ENCODE measurements at places on chromosomes 7 and 10.

DNA sequence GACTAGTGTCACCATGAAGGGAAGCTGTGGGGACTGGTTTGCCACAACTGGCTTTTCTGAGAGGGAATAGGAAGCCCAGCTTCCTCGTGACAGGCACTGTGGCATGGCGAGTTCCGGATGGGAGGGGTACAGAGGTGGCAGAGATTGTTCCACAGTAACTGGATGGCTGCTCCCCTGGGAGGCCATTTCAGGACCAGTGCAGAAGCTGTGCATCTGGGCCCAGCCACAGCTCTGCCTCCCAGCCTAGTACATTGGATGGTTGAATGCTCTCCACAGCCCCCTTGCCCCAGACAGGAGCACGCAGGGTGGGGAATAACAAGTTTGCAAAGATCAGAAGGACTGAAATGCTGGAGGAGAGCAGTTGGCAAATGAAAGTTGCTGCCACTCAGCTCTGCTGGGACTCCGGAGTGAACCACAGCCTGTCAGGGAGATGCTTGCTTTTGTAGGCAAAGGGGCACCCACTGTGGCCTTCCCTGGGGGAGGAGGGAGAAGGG is 51.8 kb downstream of the GSDME start:
- no peak for DNase-seq

DNA sequence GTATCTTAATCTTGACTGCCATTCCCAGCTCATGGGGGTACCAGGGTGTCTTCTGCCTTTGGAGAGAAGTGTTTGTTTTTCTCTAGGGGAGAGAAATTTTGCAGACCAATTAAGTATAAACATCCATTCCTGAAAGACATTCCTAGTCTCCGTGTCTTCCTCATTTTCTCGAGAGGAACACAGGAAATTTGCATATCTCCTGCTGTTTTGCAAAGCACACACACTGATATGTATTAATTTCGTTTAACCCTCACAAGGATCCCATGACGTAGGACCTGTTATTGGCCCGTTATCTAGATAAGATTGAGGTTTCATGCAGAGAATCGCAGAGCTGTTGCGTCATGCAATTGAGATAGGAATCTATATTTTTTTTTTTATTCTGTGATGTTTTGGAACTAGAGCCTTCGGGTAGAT is 944 bp downstream of the RHBDD2 start:
- DNase-seq, result no peak

- no peak for DNase-seq
These were observed 48.4 kb upstream of the GTF2IRD1 start for GRCh38 chr7:74405191-74405898.

GRCh38 chr10:102727037-102727818 is 12.8 kb downstream of the SFXN2 start:
- DNase-seq, result no peak

DNA sequence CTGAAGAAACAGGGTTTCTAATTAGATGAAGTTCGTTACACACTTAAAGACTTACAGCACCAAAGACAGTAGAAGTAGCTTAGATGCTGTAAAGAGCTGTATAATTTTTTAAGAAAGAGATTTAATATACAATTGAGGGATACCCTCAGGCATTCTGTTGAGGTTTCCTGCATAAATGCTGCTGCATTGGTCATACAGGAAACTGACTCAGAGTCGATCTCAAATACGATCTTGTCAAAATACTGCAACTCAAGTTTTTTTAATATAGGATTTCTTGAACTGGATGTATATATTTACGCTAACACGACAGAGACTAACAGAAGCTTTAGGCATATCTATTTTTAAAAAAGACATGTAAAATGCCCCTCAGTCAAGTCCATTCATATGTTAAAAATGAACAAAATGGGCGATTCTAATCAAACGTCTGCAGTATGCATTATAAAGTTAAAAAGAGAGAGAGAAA is 2.4 kb upstream of the ARID5B start:
- peak; percentile 44 for DNase-seq

DNA sequence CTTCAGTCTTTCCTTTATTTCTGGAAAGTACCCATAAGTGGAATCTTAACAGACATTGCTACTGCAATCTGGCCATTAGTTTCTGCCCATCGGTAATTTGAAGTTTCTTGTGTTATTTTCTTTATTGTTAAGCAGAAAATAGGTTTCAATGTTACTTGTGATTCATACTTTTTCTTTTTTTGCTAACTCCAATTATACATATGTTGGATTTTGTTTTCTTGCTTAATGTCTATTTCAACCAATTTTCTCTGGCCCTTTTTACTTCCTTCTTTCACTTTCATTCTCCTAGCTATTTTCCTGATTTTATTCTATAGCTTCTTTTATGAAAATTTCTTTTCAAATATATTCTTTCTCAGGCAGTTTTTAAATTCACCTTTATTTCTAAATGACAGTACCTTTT is 457.4 kb downstream of the TCERG1L start:
- DNase-seq, result no peak

GRCh38 chr7:74283858-74284447 is 5.3 kb upstream of the CLIP2 start:
- DNase-seq, result no peak

- DNase-seq, result no peak
These were observed 6.7 kb upstream of the MGAM2 start for GRCh38 chr7:142104550-142105527.

DNA sequence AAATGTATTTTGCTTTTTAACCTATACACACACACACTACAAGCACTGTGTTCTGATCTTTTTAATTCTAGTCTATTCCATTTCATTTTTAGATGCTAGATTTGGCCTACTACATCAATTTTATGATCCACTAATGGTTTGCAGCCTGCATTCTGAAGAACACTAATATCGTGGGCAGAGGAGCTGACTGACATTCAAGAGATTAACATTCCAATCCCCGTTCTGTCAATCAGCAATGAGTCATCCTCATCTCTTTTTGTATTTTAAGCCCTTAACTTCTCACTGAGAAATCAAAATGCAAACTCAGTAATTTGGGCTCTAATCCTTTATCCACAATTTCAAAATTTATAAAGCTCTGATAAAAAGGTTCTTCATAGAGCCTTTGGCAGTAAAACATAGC is 47.1 kb upstream of the GAD2 start:
- no peak for DNase-seq

GRCh38 chr7:74503061-74503460 is 49.4 kb downstream of the GTF2IRD1 start:
- no peak for DNase-seq

GRCh38 chr10:50556237-50557120 is 67.3 kb downstream of the SGMS1 start:
- DNase-seq, result no peak

GRCh38 chr10:34746094-34746493 is 69.0 kb downstream of the PARD3 start:
- DNase-seq, result no peak

DNA sequence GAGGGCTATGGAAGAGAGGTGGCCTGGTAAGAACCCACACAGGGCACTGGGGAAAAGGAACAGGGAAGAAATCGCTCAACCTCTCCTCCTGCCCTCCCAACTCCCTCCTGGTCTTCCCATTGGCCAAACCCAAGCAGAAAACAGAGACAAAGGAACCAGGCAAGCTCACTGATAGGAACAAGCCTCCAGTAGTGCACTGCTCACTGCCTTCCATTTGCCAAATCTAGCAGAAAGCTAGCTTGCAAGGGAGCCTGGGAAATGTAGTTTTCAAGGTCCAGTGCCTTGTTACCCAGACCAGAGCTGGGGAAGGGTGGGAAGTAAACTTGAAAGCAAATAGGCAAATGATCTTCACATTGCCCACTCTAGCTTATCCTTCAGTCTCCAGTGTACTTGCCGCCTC is 556.1 kb upstream of the AUTS2 start:
- no peak for DNase-seq

All from HTR-8/SVneo (cell line).